Hepatocyte (in vitro differentiated cells): ENCODE measurements at places on chromosomes 11 and 22. TPM values are rescaled to one million over a fixed set of nuclear protein-coding genes. Genes with fewer than 3 reads are reported as not detected.

Gene INS
- not detected in 2 replicates for polyA plus RNA-seq

Gene NAALAD2
- polyA plus RNA-seq = 15.6 and 20.8 TPM in 2 replicates

Gene ROBO4
- polyA plus RNA-seq = 0.28 TPM in 1 of 2 replicates, not detected in the other

Gene CLMP
- 23.3 and 27.1 TPM in 2 replicates for polyA plus RNA-seq

Gene MYBPC3
- polyA plus RNA-seq = 0.51 and 0.75 TPM in 2 replicates

Gene APOL1
- polyA plus RNA-seq = 6.4 and 6.8 TPM in 2 replicates

Gene ASRGL1
- polyA plus RNA-seq = 18.6 and 20.4 TPM in 2 replicates

Gene KRTAP5-3
- polyA plus RNA-seq = not detected in 2 replicates

Gene FAT3
- 1.8 and 2.9 TPM in 2 replicates for polyA plus RNA-seq

Gene OR51B5
- not detected in 2 replicates for polyA plus RNA-seq

Gene TUB
- polyA plus RNA-seq = 4.8 and 5.0 TPM in 2 replicates

Gene APBB1
- polyA plus RNA-seq = 41.5 and 48.7 TPM in 2 replicates

Gene PACS1
- polyA plus RNA-seq = 70.1 and 71.5 TPM in 2 replicates

Gene SYT12
- 0.50 and 1.8 TPM in 2 replicates for polyA plus RNA-seq

Gene CERK
- 33.1 and 38.6 TPM in 2 replicates for polyA plus RNA-seq
